CD4-positive, alpha-beta T cell treated with Interleukin-17A for 4 hours (primary cell): ENCODE measurements at places on chromosomes 5 and 9.
A peak's percentile ranks its signal among the peaks of the same experiment; 100 is the strongest.

- no peak for DNase-seq
Observed at GRCh38 chr5:132477784-132478365, 12.7 kb downstream of the IRF1 start.

- DNase-seq = no peak
Observed at GRCh38 chr5:51398875-51399642, 15.8 kb downstream of the ISL1 start.

GRCh38 chr5:94274707-94275106, 343.7 kb downstream of the KIAA0825 start:
- DNase-seq = no peak

DNA sequence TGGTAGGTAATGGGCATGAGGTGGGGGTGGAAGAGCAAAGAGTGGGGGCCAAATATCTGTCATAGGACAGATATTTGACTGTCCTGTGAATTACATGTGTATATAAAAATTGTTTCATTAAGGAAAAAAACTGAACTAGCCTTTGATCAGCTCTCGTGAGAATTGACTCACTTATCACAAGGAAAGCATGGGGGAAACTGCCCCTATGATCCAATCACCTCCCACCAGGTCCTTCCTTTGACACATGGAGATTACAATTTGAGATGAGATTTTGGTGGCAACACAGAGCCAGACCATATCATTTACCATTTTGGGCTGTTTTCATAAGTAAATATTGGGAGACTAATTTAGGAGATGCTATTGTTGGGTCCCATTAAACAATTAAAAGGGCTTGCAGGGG, 63.2 kb upstream of the FYB1 start:
- no peak for DNase-seq

DNA sequence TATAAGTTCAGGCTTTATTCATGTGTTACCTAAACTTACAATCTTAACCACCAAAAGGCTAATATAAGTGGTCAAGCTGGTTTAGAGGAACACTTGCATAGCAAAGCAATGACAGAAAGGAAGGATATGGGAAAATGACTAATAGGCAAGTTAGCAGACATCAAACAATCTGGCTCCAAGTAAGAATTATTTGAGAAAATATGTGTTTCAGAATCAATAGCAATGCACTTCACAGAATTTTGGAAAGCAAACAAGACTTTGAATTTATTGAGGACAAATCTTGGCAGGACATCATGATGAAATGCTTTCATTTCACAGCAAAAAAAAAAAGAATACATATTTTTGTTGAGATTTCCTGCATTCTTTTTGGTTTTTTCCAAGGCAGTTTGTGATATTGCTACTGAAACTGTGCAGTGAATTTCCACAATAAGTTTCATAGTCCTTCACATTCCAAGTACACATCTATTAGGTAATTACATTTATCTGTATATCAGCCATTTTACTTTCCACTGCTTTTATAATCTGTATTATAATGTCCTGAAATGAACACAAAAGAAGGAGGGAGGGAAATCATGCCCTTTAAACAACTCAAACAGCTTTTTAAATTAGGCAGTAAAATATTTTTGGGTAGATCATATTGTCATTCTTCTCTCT, 417.9 kb downstream of the NR2F1-AS1 start:
- DNase-seq = no peak

DNA sequence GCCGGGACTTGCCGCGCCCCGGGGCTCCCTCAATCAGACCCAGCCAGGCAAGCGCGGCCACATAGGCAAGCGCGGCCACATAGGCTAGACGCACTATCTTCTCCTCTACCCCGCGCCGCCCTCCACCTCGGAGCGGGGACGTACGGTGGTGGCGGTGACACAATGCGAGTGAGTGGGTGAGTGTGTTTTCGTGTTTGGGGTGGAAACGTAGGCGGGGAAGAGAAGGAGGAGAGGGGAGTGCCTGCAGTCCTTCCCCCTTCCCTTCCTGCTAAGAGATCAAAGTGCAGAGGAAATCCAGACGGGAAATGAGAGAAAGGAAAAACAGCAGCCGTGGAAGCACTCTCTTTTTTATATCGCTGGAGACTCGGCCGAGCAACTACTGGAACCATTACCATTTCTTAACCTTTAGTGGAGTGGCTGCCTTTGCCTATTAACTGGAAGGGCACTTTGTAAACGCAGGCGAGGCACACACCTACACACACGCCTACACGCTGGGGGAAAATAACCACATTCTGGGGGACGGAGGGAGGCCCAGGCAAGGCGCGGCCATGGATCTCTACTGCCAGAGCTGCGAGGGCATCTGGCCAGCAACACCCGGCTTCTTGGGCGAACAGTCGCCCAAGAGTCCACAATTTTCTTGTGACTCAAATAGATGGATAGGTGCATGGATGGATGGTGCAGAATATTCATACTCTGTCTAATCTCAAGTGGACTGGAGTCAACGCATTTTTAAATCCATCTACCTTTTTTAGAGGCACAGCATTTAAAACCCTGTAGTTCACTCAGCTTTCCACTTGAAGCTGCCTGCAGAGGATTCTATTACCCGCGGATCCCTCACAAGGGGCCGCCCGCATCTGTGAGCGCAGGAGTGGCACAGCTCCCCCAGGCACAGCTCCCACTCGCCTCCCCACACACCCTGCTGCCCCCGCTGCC, 2.1 kb downstream of the EDIL3 start:
- no peak for DNase-seq

DNA sequence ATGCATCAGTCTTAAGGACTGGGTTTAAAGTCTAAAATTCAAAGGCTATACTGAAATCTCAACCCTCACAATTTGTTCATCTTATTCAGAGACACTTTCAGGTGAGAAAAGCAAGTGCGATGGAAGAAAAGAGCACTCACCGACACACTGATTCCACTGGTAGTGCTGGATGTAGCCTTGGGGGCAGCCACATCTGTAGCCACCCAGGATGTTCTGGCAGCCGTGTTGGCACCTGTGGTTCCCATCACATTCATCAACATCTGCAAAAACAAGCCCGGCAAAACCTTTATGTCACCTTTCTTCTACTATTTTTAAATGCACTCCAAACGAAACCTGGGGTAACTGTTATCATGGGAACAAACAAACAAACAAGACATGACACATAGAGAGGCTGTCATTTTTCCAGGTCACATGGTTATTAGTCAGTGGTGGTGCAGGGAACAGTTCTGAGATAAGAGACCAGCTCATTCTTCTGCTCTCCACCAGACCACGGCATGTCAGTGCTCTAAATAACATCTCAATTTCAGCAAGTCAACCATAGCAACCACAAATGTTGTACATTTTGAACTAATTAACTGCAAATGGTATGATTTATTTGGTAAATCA, 188.4 kb downstream of the SLC12A2 start:
- no peak for DNase-seq

DNA sequence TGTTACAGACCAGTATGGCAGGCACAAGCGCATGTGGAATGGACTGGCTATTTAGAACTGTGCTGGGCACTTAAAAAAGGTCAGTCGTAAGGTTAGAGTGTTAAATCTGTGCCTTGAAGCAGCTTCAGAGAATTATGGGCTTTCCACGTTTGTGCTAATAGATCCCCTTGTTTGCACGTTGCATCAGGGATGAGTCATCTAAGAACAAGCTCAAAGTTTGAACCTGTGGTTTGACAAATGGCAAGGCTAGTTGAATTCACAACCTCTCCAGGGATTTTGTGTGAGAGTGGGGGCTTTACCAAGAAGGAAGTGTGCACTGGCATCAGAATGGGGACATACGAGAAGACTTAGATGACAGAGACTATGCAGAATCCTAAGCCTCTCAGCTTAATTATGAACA, 249.6 kb downstream of the IRX1 start:
- no peak for DNase-seq

DNA sequence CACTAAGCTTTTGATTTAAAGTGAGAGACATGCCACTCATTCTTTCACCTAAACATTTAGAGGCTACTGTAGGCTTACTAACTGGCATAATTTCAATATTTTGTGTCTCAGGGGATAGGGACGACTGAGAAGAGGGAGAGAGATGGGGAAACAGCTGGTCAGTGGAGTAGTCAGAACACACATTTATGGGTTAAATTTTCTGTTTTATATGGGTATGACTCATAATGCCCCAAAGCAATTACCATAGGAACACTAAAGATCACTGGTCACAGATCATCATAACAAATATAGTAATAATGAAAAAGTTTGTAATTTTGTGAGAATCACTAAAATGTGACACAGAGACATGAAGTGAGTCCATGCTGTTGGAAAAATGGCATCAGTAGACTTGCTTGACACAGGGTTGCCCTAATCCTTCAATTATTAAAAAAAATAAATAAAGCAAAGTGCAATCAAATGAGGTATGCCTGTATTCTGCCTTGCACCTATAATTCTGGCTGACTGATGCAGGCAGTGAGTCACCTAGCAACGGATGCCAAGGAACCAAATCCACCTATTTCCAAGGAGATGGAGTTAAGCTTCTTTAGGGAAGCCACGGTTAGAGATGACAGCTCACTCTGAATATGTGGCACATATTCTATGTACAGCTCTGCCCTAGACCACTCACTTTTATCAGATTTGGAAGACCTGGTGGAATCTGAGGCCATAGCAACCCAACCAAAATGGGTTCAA, 166.1 kb downstream of the MARCHF11 start:
- no peak for DNase-seq

GRCh38 chr5:14600846-14601245, 19.3 kb downstream of the OTULINL start:
- no peak for DNase-seq

DNA sequence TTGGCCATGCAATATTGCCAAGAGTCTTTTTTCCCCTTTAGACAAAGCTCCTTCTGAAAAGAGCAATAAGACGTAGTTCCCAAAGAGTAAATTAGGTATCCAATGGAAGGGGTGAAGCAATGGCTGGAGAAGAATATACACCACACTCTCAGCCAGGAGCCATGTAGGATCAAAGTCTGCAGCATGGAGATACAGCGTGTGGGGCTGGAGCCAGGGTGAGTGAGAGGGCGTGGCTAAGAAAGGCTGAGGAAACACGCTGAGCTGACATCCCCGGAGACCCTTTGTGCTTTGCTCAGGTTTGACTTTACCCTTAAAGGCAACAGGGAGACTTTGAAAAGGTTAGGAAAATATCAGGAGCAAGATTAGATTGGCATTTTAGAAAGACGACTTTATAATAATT, 87.1 kb upstream of the ELL2 start:
- no peak for DNase-seq

- DNase-seq = no peak
Observed at GRCh38 chr5:69432412-69433206, 17.7 kb downstream of the MARVELD2 start.

- no peak for DNase-seq
Observed at GRCh38 chr9:93614830-93615468, 38.6 kb downstream of the PHF2 start.

DNA sequence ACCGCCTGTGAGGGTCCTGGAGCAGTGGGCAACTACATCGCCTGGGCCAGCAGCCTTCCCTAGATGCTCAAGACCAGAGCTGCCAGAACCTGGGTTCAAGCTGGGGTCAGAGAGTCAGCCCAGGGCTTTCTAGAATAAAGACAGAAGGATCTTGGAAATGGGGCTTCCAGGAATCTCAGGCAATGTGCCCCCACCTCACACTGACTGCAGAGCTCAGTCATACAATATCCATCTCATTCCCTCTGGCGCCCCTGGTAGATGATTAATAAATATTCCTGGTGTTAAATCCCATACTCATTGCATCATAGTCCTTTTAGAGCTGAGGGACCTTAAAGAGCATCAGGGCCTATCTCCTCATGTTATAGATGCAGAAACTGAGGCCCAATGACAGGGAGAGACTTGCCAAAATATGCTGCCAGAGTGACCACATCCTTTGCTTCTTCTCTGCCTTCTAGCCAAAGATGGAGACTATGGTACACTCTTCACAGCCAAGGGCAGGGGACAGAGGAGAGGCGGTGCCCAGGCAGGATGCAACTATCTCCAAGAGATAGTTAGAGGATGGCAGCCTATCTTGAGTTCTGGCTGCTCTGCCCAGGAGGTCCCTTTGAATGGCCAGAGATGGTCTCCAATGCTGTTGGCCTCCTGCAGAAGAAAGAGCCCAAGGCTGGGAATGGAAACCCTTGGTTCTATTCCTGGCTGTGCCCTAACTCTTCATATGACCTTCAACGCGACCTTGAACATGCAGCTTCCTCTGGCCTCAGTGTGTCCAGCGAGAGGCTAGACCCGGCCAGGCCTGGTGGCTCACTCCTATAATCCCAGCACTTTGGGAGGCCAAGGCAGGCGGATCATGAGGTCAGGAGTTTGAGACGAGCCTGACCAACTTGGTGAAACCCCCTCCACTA, 36.2 kb upstream of the IL17B start:
- DNase-seq = no peak

DNA sequence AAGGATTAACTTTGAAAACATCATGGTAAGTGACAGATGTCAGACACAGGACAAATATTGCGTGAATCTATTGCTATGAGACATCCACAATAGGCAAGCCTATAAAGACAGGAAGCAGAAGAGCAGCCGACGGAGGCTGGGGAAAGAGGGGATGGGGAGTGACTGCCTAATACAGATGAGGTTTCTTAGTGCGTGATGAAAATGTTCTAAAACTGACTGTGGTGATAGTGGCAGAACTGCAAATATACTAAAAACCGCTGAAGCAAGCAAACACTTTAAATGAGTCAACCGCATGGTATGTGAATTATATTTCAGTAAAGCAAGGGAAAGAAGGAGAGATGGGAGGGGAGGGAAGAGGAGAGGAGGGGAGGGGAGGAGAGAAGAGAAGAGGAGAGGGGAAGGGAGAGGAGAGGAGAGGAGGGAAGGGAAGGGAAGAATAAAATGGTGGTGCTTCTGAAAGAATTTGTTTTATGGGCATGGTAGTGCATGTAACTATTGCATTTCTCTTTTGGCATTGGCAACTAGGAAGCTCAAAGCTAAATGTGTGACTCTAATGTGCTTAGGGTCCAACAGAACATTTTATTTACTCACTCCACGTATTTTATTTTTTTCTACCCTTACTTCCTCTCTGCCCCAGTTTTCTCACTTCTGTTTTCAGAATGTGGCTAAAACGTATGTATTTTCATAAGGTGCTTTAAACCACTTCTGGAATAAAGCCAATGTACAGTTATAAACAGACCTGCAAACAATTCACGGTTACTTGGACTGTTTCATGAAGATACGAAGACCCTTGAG, 21.3 kb downstream of the AKNA start:
- peak; percentile 69 for DNase-seq

DNA sequence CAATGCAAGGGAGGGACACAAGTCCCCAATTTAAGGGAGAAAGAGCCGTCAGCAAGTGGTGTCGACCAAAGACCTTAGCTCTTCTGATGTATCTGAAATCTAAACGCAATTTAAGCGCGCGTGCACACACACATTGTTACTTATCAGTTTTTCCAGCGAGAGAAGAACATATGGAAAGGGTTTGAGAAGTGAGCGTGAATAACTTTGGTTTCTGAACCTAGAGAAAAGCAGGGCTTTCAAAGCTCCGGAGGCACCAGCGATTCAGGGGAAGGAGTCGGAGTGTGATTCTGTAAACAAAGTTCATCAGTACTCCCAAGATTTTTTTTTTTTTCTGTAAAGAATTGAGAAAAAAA, 191.8 kb downstream of the MEF2C start:
- DNase-seq = no peak

- no peak for DNase-seq
Observed at GRCh38 chr5:78691084-78691960, 42.8 kb upstream of the LHFPL2 start.

- no peak for DNase-seq
Observed at GRCh38 chr9:136981588-136982231, 1.1 kb upstream of the LCNL1 start.

- DNase-seq = no peak
Observed at GRCh38 chr9:112535811-112536210, 49.2 kb downstream of the KIAA1958 start.
